ENCODE measurements at places on chromosomes 2 and 18. TPM values are rescaled to one million over a fixed set of nuclear protein-coding genes. Genes with fewer than 3 reads are reported as not detected.
A peak's percentile ranks its signal among the peaks of the same experiment; 100 is the strongest.

The TDRD15 gene
- not detected for total RNA-seq

The FSHR gene
- total RNA-seq = not detected

GRCh38 chr2:54360055-54360792 is 95.9 kb upstream of the SPTBN1 start:
- DNase-seq = no peak
- peaks cover 14% of the 10 kb centered on the region for H3K4me1 ChIP-seq
- H3K4me3 ChIP-seq = peak overlapping the region; percentile 21
- H3K27me3 ChIP-seq = no peaks in the 10 kb centered on the region
- H3K27ac ChIP-seq = no peak overlapping the region

- no peak for DNase-seq
- H3K27me3 ChIP-seq = no peaks in the 10 kb centered on the region
- no peak overlapping the region for H3K27ac ChIP-seq
- no peaks in the 10 kb centered on the region for H3K4me1 ChIP-seq
- H3K36me3 ChIP-seq = no peaks in the 10 kb centered on the region
- H3K4me3 ChIP-seq = no peak overlapping the region
These were observed 360.4 kb upstream of the DSEL start for GRCh38 chr18:67876871-67877270.

GRCh38 chr18:8359076-8359475 is 250.2 kb upstream of the RAB12 start:
- DNase-seq = no peak
- H3K36me3 ChIP-seq = no peaks in the 10 kb centered on the region
- H3K27ac ChIP-seq = no peak overlapping the region
- H3K27me3 ChIP-seq = no peaks in the 10 kb centered on the region
- no peak overlapping the region for H3K4me3 ChIP-seq
- H3K4me1 ChIP-seq = no peaks in the 10 kb centered on the region
